Endothelial cell (in vitro differentiated cells): ENCODE measurements at places on chromosomes 2 and 18. TPM values are rescaled to one million over a fixed set of nuclear protein-coding genes. Genes with fewer than 3 reads are reported as not detected.

RTP5 gene
- not detected for total RNA-seq

KCNG2 gene
- 0.56 TPM for total RNA-seq

ATIC gene
- 29.3 TPM for total RNA-seq

MSH6 gene
- 82.0 TPM for total RNA-seq

STAT4 gene
- total RNA-seq = 1.1 TPM

CYP27A1 gene
- 9.0 TPM for total RNA-seq

EFR3B gene
- 11.3 TPM for total RNA-seq

GPR75 gene
- total RNA-seq = 5.1 TPM

KRTCAP3 gene
- 4.6 TPM for total RNA-seq

STON1 gene
- total RNA-seq = 3.1 TPM

WNT10A gene
- not detected for total RNA-seq

G6PC2 gene
- total RNA-seq = not detected
